ENCODE measurements at places on chromosomes 13 and 19.

DNA sequence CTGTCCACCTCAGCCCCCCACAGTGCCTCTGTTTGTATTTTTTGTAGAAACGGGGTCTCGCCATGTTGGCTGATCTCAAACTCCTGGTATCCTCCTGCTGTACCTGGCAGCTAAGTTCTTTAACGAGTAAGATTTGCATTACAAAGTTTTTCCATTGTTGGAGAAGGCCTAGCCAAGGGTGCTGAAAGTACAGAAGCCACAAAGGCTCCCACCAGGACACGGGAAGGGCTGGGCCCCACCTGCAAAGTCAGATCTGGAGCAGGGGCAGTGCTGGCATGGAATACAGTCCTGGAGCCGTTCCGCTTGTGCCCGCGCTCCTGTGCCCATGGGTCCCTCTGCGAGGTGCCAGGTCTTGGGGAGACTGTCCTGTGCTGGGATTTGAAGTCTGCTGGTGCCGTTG, 12.1 kb downstream of the FZR1 start:
- DNase-seq: no peak

DNA sequence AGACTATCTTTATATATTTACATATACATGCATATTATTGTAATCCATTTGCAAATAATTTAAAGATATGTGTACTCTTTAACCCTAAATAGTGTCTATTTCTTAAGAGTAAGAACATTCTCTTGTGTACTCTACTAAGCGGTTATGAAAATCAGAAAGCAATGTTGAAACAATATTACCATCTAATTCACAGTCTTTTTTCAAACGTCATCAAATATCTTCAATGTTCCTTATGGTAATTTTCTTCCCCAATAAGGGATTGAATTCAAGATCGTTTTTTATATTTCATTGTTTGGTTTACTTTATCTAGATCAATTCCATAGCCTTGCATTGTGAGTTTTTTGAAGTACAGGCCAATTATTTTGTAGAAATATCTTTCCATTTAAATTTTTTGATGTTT, 1647.4 kb upstream of the PRR20A start:
- DNase-seq: no peak

DNA sequence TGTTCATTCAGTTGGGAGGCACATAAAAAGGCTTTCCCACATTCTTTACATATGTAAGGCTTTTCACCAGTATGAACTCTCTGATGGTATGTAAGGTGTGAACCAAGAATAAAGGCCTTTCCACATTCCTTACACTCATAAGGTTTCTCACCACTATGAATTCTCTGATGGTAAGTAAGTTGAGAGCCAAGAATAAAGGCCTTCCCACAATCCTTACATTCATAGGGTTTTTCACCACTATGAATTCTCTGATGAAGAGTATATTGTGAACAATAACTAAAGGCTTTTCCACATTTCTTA, 29.3 kb downstream of the ZNF571 start:
- no peak for DNase-seq

DNA sequence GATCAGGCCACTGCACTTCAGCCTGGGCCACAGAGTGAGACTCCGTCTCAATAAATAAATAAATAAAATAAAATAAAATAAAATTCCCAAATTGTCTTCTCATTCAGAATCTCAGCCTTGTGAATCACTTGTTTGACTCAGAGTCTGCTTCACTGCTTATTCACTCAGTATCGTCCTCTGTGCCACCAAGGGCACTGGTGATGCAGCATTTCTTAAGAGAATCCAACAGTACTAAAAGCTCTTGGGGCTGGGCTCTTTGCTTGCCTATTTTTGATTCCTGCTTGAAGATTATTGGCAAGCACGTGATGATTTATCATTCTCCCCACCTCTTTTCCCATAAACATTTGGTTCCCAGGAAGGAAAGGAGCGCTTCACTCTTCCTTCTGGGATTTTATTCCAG, 54.8 kb upstream of the HMGB1 start:
- DNase-seq: no peak

- DNase-seq: peak; percentile 41
Measured at GRCh38 chr19:45798995-45799517, 6.4 kb upstream of the DMWD start.

DNA sequence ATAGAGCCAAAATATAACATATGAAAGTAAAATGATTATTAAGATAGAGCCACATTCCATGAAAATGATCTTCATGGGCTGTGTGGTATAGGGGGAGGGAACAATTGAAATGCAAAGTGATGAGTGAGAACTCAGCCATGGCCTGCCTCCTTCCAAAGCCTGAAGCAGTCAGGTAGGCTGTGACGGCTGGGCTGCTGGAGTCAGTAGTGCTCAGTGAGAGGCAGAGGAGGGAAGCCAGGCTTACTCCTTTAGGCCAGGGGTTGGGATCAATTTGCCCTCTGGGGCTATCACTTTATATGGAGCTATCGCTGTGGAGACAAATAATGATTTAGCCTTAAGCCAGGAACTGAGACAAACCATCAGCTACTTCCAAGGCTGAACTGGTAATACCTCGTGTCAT, 654.9 kb downstream of the FGF9 start:
- DNase-seq: no peak

DNA sequence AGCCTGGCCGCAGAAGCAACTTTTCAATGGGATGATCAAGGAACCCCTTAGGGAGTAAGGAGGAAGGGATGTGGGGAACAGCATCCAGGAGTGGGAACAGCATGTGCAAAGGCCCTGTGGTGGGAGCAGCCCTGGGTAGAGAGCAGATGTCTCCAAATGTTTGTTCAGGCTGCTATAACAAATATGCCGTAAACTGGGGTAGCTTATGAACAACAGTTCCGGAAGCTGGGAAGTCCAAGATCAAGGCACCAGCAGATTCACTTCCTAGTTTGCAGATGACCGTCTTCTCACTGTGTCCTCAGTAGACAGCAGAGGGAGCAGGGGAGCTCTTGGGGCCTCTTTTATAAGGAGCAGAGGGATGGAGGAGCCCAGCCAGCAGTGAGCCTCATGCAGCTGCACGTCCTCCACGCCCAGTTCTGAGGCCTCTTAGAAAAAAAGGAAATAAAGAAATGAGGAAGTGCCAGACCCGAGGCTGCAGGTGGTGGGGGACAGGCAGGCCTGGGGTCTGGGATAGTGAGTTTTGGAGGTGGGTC, 4.2 kb upstream of the LRRC25 start:
- DNase-seq: no peak

DNA sequence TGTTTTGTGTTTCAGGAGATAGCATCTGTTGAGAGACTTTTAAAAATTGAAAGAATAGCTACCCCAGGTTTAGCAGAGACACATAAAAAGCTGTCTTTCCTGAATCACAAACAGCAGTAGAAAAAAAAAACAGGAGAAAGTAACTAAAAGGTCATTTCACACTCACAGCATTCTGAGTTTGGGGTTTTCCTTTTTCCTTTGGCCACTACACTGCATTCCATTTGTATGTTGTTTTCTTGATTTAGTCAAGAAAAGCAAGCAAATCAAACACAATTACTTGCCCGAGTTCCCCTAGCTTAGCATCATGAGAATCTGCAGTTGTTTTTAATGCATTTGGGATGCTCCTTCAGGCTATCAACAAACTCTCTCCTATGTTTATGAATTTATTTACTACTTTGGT, 161.0 kb downstream of the KCTD12 start:
- no peak for DNase-seq

Measured in stimulated activated CD8-positive, alpha-beta memory T cell treated with anti-CD3 and anti-CD28 coated beads, Interleukin-12 subunit alpha, Interleukin-12 subunit beta, amount 100 ng/mL, for 1 hour (primary cell).